ENCODE measurements at places on chromosomes 11 and 22. TPM values are rescaled to one million over a fixed set of nuclear protein-coding genes. Genes with fewer than 3 reads are reported as not detected.

SNX32 gene
- total RNA-seq, result 0.79 TPM

DKK3 gene
- total RNA-seq, result 287 TPM

C11orf16 gene
- total RNA-seq, result not detected

CAVIN3 gene
- total RNA-seq, result 94.6 TPM

All from pulmonary artery endothelial cell (primary cell).